ENCODE measurements at places on chromosomes 11 and 22. TPM values are rescaled to one million over a fixed set of nuclear protein-coding genes. Genes with fewer than 3 reads are reported as not detected.

Gene TEX12
- total RNA-seq = not detected

- DNase-seq = peak; percentile 66
Observed at GRCh38 chr11:62974848-62975522, 9.8 kb downstream of the SLC22A6 start.

Gene GAB4
- not detected for total RNA-seq

DNA sequence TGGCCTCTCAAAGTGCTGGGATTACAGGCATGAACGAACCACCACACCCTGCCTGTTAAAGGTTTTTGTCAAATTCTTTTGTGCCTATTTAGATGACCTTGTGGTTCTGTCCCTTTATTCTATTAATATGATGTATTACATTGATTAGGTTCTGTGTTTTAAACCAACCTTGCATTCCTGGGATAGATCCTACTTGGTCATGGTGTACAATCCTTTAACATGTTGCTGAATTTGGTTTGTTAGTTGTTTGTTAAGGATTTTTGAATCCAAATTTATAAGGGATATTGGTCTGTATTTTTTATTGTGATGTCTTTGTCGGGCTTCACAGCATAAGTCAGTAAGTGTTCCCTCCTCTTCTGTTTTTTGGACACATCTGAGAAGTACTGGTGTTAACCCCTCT, 29.0 kb upstream of the CLDN5 start:
- no peak for DNase-seq

DNA sequence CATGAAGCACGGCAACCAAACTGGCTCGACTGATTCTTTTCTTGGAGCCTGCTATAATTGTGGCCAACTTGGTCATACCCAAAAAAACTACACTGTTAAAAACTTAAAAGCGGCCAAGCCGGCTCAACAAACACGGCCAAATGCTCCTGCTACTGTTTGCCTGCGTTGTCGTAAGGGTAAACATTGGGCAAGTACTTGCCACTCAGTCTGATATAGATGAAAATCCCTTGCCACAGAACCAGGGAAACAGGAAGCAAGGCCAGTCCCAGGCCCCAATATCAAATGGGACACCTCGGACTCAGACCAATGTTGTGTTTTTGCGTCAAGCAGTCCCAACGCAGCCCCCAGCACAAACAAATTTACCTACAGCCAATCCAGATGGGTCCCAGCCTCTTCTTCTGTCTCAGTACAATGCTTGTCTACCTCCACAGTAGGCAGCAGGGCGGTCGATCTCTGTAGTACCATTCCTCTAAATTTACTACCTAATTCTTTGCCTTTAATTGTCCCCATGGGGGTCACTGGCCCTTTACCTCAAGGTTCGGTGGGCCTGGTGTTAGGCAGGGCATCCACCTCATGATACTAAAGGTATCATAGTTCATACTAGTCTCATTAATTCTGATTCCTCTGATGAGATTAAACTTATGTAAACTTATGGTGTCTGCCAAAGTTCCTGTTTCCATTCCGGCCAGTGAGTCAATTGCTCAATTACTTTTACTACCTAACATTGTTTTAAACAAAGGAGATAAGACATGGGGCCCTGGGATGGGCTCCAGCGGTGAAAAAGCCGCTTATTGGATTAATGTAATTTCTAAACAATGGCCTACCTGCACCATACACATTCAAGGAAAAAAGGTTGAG, 3.7 kb upstream of the COMT start:
- no peak for DNase-seq

Gene CHRNA10
- total RNA-seq = 2.1 TPM

DNA sequence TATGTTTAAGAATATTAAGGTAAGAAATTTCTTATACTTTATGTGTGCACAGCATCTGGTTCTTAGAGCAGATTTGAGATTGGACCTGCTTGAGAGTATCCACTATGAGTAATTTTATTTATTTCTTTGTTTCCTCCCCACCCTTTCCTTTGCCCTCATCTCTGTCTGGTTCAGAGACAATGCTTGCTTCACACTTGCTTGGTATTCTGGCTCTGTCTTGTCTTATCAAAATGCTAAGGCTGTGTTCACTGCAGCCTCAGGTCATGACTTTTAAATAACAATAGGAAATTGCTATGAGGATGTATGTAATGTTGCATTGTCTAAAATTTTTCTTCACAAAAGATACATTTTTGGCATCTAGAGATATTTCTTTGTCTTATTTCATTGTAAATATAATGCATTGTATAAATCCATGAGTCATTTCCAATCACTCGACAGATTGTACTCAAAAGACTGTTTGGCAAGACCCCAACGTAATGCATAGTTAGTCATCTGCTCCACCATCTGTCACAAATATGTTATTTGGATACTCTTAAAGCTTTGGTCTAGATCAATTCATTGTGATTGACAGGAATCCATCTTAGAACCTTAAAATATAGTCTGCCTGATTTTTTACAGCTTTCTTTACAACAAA, 395.7 kb downstream of the AASDHPPT start:
- DNase-seq = no peak

DNA sequence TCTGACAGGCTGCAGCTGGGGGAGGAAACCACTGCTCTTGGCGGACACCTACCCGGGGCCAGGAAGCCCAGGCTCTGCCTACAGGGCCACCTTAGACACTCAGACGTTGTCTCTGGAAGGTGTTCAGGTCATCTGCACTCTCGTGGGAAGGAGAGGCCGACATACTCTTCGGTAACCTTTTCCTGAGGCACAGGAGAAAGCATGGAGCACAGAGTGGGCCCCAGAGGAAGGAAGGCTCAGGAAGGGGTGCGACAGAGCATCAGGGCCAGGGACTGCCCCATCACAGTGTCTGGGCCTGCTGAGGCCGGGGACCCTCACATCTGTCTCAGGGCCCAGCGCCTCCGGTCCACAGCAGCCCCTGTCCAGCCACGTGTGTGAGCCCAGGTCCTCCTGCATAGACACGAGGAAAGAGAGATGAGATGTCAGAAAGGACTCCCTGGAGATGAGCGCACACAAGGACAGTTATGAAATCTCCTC, 18.2 kb upstream of the TUB start:
- DNase-seq = no peak

GRCh38 chr22:30325065-30325720, 1.5 kb downstream of the TBC1D10A start:
- no peak for DNase-seq

Gene OR8K5
- not detected for total RNA-seq

Gene MYO7A
- 2.3 TPM for total RNA-seq

Gene OR5A1
- not detected for total RNA-seq

Gene NXPE1
- not detected for total RNA-seq

Gene C22orf15
- total RNA-seq = not detected

DNA sequence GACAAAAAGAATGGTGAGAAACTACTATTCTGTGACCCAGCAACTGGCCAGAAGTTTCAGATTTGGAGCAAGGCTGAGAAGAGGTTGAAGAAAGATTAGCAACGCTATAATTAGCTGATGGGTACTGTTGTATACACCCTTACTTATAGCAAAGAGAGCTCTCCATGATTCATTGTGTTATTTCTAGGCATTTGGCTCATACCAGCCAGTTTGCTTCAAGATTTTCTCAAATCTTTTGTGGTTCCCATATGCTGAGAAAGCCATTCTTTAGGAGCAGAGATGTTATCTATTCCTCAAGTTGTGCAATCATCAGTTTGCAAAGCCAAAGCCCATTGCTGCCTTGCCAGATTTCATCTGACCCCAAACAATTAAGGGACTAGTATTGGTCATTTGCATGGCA, 179.4 kb downstream of the ETS1 start:
- no peak for DNase-seq

DNA sequence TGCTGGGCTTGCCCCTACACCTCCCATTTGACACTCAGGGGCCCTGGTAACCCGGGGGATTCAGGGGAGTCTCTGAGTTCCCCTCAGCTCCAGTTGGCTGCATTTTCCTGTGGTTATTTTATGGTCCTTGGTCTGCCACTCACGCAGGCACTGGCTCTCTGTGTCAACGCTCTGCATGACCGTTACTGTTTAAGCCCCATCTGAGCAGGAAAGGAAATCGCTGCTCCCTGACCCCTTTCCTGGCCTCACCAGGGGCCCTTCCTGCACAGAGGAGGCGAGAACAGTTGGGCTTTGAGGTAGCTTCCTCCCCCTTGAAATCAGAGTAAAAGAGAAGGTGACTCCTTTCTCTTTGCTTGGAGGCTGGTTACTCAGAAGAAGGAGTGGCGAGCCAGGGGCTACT, 2.4 kb downstream of the C1QTNF4 start:
- DNase-seq = no peak

Gene UPK2
- total RNA-seq = not detected

Gene SLC22A12
- not detected for total RNA-seq

GRCh38 chr11:92826136-92826535, 143.3 kb upstream of the MTNR1B start:
- DNase-seq = no peak

All from HT-29 (cell line).